ENCODE measurements at places on chromosomes 5 and 9.

GRCh38 chr5:126385524-126386502 lies 37.4 kb upstream of the GRAMD2B start:
- DNase-seq: no peak

GRCh38 chr9:130283539-130284248 lies 18.1 kb downstream of the HMCN2 start:
- no peak for DNase-seq

GRCh38 chr5:7850395-7851239 lies at the start of gene CFAP90:
Gene CFAP90, minus strand, starts transcription at chr5:7851133. Its CDS starts 112 bp downstream, at chr5:7851021.
- peak; percentile 68 for DNase-seq

DNA sequence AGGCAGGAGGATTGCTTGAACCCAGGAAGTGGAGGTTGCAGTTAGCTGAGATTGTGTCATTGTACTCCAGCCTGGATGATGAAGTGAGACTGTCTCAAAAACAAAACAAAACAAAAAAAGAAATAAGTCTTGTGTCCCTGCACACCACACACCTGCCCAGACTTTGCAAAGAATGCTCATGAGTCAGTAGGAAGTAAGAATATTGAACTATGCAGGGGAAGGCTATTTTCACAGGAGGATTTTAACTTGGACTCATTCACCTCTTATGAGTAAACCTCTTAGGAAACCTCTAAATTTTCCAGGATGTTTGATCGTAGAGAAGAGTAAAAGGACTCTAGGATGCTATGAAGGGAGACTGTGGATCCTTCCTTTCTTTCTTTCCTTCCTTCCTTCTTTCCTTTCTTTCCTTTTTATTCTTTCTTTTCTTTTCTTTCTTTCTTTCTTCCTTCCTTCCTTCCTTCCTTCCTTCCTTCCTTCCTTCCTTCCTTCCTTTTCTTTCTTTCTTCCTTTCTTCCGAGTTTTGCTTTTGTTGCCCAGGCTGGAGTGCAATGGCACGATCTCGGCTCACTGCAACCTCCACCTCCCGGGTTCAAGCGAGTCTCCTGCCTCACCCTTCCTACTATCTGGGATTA lies 96.7 kb upstream of the CLINT1 start:
- no peak for DNase-seq

DNA sequence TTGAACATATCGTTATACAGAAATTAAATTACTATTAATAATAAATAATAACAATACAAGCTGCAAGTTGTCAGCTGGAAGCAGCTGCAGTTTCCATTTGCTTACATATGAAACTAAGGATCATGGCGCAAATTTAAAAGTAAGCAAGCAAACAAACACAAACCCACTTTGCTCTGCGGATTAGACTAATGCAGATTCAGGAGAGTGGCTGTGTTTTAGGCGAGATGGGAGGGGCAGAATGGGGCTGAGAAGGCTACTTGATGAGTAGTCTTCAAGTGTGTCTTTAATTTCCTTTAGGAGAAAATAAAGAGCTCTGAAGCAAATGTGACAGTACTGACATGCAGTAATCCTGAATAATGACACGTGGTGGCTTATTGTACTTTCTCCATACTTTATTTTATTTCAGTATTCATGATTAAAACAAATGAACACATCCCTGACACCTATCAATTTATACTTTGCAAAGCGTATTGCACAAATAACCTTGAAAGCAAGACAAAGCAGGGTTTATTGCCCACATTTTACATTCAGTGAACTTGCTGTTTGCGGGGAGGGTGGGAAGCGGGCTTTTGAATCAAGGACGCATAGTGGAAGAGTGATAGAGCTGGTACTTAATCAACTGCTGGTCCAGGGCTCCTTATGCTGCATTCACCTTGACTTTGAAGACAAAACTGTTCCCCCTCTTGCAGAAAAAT lies 221.4 kb upstream of the TRIM32 start:
- DNase-seq: no peak

DNA sequence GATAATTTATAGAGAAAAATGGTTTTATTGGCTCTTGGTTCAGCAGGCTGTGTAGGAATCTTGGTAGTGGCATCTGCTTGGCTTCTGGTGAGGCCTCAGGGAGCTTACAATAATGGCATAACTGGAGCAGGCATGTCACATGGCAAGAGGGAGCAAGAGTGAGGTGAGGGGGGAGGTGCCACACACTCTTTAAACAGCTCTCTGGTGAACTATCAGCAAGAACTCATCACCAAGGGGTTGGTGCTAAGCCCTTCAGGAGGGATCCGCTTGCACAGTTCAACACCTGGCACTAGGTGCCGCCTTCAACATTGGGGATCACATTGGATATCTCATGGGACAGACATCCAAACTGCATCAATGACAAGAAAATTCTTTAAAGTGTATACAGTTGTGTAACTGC lies 10.5 kb downstream of the GPBP1 start:
- DNase-seq: no peak

- DNase-seq: no peak
These were observed 110.8 kb downstream of the LHX2 start for GRCh38 chr9:124122321-124122720.

DNA sequence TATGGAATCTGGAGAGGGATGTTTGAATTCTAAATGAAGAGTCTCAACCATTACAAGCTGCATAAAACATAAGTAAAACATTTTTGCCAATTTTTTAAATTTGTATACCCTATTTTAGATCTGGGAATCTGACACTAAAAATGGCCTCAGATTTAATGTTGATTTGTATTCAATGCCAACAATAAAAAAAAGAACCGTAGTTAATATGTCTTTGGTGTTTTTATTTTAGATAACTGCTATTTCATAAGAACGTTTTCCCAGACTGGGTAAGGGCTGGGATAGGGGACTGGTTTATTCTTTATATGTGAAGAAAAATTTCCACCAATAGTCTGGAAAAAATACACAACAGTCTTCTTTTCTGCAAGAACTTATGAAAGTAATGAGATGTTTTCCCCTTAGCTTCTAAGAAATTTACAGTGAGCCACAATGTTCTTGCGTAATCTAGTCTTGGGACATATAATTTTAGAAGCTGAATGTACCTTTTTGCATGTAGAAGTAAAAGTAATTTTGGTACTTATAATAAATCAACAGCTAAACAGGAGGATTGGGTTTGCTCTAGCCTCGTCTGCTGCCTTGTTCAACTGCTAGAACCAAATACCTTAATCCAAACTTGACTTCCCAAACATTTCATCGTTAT lies 244.6 kb upstream of the EFNA5 start:
- DNase-seq: no peak

DNA sequence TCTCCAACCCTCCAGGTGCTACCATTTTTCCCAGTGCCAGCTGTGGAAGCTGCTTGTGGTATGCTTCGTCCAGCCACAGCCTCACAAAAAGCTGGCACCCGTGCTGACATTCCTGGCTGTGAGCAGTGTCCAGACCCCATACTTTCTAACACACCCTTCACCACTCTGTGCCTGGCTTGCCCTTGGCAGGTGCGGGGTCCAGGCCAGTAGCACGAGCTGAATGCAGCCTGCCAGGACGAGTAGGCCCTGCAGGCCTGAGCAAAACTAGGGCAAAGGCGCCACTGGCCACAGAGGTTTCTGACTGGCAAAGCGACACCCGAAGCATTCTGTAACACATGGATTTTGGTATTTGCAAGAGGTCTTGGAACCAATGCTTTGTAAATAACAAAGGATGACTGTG lies 26.0 kb upstream of the GHR start:
- no peak for DNase-seq

GRCh38 chr9:76336027-76336426 lies 58.2 kb downstream of the RFK start:
- DNase-seq: no peak

All from common myeloid progenitor, CD34-positive (primary cell).